H1 (cell line): ENCODE measurements at places on chromosomes 7 and 10.

DNA sequence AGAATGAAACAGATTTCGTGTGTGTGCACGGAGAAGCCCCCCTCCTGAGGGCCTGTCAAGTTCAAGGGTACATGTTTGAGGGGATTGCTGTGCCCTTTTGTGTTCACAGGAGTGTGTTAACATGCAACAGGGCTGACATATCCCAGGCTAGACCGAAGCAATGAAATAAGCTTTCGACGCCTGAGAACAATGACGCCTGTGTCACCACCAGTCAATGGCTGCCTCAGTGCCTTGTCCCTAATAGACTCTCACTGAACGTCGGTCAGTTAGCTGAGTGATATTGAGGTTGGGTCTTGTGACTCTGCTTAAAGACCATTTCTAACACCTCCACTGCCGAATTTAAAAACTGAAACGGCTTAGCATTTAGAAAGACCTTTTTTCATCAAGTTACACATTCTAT is 175.2 kb upstream of the TCF7L2 start:
- no peak for DNase-seq

DNA sequence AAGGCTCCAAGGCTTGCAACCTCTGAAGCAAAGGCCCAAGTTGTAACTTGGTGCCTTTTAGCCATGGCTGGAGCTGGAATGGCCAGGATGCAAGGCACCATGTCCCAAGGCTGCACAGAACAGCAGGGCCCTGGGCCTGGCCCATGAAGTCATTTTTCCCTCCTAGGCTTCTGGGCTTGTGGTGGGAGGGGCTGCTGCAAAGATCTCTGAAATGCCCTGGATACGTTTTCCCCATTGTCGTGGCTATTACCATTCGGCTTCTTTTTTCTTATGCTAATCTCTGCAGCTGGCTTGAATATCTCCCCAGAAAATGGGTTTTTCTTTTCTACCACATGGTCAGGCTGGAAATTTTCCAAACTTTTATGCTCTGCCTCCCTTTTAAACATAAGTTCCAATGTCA is 234.2 kb downstream of the CDK14 start:
- DNase-seq, result no peak

- DNase-seq, result no peak
Observed at GRCh38 chr7:45182856-45183710, 25.5 kb downstream of the RAMP3 start.

DNA sequence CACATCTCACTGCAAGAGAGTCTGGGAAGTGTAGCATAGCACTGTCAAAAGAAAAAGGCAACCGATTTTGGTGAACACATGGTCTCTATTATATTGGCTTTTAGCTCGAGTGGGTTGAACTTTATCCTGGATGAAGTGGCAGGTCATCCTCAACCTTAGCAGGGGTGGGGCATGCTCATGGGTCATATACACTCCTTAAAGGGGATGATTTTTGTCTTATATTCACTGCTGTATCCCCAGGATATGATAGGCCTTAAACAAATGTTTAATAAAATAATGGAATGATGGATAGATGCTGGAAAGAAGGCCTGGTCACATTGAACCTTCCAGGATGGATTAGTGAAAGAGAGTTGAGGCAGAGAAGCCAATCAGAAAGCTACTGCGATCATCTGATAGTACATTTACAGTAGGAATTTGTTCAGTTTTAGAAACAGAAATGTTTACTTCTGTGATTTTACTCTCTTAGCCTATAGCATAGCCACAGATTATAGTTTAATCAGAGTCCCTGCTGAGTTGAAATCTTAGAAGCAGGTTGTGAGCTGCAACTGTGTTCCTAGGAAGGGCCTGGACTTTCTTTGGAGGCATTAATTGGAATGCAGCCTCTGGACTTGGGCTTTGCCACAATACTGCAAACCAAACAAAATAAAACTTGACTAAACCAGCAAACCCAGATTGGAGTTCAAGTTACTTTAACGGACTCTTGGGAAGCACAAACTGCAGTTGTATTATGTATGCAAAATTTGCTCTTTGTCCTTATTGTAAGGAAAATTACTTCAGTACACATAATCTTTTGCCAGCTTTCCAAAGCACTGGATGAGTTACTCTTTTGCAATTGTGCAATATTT is 138.3 kb downstream of the BMPER start:
- DNase-seq, result no peak

DNA sequence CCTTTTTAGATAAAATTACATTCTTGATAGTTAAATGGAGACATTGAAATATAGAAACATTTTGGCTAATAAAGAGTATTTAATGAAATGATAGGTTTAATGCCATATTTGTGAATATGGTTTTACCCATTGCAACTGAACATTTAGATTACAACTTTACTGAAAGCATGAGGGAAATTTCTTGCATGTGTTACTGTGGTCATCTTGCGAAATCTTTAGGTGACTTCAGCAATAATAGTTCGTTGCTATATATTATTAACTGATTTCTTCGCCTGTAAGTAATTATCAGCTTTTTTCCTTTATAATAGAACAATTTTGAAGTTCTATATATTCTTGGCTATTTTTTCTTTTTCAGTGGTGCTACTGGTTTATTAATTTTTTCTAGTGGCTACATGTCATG is 83.2 kb downstream of the MLLT10 start:
- no peak for DNase-seq

GRCh38 chr10:98569853-98570252 is 123.1 kb upstream of the HPS1 start:
- DNase-seq, result no peak

- DNase-seq, result no peak
Observed at GRCh38 chr10:93911866-93912265, 18.1 kb downstream of the SLC35G1 start.

- DNase-seq, result no peak
Observed at GRCh38 chr7:119931230-119931824, 341.6 kb upstream of the KCND2 start.

- DNase-seq, result no peak
Observed at GRCh38 chr10:6514844-6515780, 65.0 kb downstream of the PRKCQ start.

DNA sequence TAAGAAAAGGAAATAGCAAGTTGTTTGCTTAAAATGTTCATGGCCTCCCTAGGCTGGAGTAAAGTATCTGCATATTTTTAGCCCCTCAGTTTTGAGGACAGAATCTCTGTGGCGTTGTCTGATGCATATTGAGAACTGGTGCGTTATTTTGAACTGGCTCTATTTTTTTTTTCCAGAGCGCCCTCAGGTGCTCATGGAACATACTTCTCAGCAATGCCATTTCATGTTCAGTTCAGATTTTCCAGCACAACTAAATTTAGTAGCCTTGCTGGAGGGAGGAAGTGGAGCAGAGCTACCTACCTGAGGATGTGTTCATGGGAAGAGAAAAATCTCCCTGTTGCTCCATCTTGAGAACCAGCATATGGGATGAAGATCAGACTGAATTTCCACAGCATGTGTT is 870.5 kb downstream of the LRMDA start:
- no peak for DNase-seq

- DNase-seq, result no peak
Observed at GRCh38 chr10:5518143-5518542, 6.6 kb upstream of the CALML3 start.

GRCh38 chr10:66550351-66550750 is 375.5 kb upstream of the LRRTM3 start:
- no peak for DNase-seq

DNA sequence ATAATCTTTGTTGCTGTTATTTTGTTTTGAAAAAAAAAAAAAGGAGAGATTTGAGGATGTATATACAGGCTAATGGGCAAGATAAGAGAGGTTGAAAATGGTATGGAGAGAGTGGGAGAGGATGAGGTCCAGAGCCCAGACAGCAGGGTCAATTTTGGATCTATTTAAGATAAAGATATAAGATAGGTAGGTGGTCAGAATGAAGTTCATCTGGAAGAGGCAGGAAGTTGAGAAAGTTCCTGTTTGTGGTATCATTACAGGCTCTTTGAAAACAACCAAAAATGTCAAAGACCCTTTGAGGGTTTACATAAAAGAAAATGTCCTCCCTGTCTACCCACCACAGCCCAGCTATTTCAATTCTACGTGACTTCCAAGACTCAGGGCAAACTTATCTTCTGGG is 7.5 kb downstream of the CEP41 start:
- DNase-seq, result no peak

DNA sequence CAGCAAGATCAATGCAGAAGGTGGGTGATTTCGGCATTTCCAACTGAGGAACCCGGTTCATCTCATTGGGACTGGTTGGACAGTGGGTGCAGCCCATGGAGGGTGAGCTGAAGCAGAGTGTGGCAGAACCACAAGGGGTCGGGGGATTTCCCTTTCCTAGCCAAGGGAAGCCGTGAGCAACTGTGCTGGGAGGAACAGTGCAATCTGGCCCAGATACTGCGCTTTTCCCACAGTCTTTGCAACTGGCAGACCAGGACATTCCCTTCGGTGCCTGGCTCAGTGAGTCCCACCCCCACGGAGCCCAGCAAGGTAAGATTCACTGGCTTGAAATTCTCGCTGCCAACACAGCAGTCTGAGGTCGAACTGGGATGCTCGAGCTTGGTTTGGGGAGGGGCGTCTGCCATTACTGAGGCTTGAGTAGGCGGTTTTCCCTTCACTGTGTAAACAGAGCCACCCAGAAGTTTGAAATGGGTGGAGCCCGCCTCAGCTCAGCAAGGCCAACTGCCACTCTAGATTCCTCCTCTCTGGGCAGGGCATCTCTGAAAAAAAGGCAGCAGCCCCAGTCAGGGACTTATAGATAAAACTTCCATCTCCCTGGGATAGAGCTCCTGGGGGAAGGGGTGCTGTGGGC is 58.6 kb upstream of the SLC26A5 start:
- DNase-seq, result no peak

GRCh38 chr7:117873310-117874190 is at the start of gene CTTNBP2:
CTTNBP2 (minus strand) TSS chr7:117873441; CDS start chr7:117873415, 26 bp downstream.
- DNase-seq, result peak; percentile 81

GRCh38 chr7:149253665-149254064 is 8.3 kb upstream of the ZNF783 start:
- no peak for DNase-seq

DNA sequence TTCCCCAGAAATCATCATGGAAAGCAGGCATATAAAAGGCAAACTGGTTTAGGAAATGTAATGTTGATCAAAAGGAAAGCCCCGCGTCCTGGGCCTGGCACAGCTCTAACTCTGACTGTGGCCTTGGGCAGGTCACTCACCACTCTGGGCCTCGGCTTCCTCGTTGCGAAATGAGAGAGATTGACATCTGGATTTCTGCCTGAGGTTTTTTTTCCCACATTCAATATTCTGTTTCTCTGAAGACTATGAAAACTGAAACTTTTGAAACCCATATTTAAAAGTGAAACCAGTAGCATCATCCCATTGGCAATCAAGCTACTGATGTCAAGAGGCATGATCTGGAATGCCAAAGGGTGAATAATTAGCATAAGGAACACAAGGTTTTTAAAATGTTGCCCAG is 369.7 kb upstream of the NPVF start:
- DNase-seq, result no peak

DNA sequence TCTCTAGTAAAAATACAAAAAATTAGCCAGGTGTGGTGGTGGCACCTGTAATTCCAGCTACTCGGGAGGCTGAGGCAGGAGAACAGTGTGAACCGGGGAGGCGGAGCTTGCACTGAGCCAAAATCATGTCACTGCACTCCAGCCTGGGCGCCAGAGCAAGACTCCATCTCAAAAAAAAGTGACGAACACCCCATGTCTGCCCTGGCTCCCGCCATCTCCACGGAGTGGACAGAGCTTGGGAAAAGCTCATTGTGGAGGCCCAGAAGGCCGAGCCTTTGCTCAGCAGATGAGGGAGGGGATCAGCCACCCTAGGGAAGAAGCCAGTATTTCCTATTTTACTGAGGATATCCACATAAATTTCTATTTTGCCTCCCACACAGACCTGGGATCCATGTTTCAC is 136.8 kb downstream of the DIP2C start:
- DNase-seq, result no peak

DNA sequence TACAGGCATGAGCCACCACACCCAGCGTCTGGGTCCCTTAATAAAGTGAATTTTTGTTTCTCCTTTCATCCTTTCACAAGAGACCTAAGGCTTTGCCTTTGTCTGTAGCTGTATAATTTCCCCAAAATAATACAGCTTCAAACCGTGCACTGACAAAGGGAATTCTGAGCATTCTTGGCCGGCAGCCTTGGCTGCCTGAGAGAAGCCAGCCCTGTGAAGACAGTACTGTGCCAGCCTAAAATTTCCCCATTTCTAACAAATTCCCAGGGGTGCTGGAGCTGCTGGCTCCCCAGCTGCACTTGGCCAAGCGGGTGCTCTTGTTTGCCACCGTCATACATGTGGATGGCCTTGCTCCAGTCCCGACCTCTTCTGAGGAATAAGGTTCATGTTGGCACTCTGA is 106.2 kb downstream of the ZMYND11 start:
- no peak for DNase-seq

DNA sequence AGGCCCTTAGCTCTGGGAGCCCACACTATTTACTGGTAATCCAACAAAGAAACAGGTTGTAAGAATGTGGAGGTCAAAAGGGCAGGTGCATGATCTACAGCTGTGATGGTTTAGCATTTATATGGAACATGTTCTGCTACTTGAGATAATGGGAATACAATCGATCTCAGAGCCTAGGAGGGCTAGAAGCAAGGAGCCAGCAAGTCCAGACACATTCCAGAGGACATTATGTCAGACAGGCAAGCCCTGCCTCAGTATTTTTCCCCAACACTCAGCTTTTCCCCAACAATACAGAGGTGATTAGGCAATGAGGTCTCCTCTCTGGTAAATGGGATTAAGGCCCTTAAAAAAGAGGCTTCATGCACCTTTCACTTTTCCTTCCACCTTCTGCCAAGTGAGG is 21.4 kb upstream of the GNAT3 start:
- DNase-seq, result no peak

GRCh38 chr10:54722075-54722474 is 79.0 kb downstream of the PCDH15 start:
- DNase-seq, result no peak

GRCh38 chr10:52701647-52702046 is 70.9 kb downstream of the MBL2 start:
- DNase-seq, result no peak

GRCh38 chr10:132868995-132869394 is 73.4 kb downstream of the CFAP46 start:
- no peak for DNase-seq

DNA sequence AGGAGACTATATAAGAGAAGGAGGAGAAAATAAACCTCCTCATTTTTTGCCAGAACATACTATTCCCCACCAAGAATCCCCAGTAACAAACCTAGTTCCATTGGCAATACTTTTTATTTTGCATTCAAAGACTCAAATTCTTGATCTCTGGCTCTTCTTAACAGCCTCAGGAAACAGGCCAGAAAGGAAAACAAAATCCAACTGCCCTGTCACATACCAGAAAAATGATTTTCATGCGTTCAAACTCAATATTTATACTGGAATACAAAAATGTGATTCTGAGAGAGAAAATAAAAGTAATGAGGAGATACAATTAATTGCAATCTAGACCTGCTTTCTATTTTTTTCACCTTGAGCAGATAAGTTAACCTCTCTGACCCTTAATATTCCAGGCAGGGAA is 435.9 kb upstream of the AUTS2 start:
- no peak for DNase-seq
